Stimulated activated CD8-positive, alpha-beta memory T cell treated with anti-CD3 and anti-CD28 coated beads, Interleukin-4, amount 100 ng/mL, for 4 hours (primary cell): ENCODE measurements at places on chromosomes 12 and 14.

DNA sequence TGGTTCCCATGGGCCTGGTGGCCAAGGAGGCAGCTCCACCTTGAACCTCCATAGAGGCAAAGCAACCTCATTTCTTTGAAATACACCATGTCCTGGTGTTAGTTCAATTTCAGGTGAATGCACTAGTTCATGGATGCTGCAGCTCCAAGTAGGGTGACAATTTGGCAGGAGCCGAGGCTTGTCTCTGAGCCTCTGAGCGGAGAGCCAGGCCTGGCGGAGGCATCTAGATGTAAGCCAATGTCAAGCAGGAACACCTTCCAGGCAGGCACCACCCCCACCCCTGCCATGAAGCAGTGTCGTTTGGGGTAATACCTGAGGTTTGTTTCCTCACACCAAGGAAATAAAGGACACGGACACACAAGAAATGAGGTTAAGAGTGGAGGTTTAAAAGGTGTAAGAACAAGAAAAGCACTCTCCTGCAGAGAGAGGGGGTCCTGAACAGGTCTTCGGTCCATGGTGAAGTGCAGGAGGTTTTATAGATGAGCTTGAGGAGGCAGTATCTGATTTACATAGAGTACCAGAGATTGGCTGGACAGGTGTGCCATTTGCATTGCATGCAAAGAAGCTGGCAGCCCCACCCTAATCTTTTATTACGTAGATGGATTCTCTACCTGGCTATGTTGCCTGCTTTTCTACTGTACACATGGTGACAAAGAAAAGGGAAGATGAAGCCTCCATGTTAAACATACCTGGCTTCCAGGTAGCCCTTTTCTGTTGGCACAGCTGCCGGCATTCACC, 60.3 kb downstream of the RIN3 start:
- DNase-seq: no peak

DNA sequence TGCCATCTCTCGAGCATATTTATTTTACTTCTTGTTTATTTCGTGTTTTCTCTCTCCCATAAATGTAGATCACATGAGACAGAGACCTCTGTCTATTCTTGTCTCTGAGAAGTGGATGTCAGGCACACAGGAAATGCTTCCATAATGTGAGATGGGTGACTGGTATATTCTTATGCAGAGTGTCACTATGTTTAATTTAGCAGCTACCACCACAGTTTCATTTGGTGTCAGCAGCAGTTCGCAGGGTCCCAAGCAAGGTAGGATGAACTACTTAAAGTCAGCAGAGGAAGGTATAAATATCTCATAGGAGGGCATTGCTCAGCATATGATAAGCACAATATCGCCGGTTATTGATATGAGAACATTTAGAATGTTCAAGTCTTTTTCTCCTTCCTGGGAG, 180.9 kb upstream of the CNTN1 start:
- DNase-seq: no peak

DNA sequence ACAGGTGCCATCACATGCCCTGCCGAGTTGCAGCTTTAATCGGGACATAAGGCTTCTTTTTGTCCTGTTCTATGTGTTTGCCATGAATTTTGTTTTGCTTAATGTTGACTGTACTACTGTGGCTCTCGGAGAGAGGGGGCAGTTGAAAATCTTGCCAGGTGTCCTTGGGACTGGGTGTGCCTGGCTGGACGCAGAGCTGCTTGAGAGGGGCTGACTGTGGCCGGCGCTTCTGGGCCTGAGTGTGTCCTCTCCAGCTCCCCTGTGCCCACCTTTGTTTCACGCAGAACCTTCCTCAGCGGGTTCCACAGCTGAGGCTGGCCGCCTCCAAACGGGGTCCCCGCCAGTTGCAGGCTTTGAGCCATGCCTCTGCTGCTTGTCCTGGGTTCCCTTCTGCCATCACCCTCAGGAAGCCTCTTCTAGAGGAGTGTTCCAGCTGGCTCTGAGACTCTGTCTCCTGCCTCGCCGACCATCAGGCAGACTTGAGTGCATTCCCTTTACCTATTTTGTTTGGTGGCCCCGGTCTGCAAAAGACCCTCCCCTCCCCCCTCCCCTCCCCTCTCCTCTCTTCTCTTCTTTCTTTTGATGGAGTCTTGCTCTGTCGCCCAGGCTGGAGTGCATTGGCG, 49.7 kb downstream of the DDX51 start:
- DNase-seq: no peak

DNA sequence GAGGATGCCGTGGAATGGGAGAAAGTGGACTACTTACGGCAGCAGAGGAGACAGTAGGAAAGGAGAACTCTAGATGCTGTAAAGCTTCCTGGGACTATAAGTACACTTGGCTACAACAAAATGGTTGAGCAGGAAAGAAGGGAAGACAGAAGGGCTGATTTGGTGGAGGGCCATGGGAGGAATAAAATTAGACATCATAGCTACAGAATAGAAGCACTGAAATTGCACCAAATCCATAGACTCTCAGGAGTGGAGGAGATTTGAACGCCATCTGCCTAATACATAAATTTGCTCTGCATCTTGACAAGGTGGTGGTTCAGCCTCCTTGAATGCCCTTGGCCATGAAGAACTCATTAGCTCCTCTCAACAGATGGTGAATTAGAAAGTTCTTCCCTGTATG, 16.3 kb upstream of the DCP1B start:
- no peak for DNase-seq

- no peak for DNase-seq
Observed at GRCh38 chr14:33030386-33030785, 91.7 kb downstream of the NPAS3 start.
